ENCODE measurements at places on chromosomes 11 and 22.

DNA sequence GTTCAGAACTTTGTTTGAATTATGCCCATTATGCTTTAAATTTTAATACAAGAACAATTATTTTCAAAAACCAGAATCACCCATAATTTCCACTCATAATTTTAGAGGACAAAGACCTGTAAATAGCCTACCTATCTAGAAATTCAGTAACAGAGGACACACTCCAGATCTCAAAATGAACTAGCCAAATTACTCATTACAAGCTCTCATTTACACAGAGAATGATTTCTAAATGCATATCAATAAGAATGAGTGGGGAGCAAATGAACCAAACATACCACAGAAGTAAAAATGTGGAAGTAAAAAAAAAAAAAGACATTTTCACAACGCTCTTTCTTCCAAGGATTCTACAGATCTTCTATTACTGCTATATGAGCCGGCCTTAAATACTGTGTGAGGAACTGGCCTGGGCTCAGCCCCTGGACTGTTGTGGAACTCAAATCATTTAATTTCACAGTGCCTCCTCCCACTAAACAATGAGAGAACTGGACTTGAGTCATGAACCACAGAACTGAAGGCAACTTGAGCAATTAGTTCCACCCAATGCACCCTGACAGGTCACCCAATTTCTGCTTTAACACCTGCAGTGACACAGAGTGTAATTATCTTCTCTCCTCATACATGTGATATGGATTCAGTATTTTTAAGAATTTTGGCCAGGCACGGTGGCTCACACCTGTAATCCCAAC lies 8.0 kb downstream of the MRTFA start:
- DNase-seq: no peak

DNA sequence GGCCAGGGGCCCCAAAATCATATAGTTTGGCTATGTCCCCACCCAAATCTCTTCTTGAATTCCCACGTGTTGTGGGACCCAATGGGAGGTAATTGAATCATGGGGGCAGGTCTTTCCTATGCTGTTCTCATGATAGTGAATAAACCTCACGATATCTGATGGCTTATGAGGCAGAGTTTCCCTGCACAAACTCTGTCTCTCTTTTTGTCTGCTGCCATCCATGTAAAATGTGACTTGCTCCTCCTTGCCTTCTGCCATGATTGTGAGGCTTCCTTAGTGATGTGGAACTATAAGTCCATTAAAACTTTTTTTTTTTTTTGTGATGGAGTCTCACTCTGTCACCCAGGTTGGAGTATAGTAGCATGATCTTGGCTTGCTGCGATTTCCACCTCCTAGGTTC lies 14.4 kb downstream of the DIXDC1 start:
- no peak for DNase-seq

DNA sequence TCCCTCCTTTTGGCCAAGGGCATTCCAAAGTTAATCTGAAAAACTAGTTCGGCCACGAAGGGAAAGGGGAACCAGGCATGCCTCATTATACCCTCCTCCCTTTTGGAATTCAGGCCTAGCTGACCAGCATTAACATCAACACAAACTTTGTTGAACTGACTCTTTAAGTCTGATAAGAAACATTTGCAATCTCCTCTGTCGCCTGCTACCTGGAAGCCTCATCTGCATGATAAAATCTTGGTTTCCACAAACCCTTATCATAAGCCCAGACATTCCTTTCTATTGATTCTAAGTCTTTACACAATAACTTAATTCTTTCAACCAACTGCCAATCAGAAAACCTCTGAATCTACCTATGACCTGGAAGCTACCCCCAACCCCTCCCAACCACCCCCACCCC lies 11.4 kb downstream of the POGLUT3 start:
- no peak for DNase-seq

DNA sequence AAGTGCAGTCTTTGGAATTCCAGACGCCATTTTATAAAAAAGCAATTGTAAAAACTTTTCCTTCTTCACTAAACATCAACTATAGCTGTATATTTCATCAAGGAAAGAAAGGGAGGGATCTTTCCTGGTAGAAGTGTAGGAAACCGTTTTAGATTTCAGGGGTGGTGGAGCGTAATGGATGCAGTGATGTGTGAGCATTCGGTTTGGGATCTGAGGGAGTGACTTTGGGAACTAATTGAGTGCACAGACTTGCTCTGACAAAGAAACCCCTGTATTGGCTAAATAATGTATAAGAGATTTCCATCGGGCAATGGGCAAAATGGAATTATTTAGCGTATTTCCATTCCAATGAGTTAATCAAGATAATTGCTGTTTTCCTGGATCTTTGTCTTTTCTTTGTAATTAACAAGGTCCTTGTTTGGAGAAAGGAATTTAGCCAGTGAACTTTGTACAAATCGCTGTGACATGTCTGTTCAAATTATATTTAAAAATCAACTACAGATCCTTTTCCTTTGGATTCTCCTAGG lies 125.0 kb upstream of the NARS2 start:
- no peak for DNase-seq

- DNase-seq: no peak
Observed at GRCh38 chr22:39179841-39180335, 27.4 kb upstream of the CBX7 start.
